Activated CD8-positive, alpha-beta memory T cell treated with anti-CD3 and anti-CD28 coated beads for 24 hours (primary cell): ENCODE measurements at places on chromosomes 2 and 18.

- no peak for DNase-seq
Observed at GRCh38 chr2:223995569-223995968, 38.3 kb downstream of the MRPL44 start.

GRCh38 chr2:219552382-219553167 lies 8.7 kb downstream of the TMEM198 start:
- peak; percentile 93 for DNase-seq

DNA sequence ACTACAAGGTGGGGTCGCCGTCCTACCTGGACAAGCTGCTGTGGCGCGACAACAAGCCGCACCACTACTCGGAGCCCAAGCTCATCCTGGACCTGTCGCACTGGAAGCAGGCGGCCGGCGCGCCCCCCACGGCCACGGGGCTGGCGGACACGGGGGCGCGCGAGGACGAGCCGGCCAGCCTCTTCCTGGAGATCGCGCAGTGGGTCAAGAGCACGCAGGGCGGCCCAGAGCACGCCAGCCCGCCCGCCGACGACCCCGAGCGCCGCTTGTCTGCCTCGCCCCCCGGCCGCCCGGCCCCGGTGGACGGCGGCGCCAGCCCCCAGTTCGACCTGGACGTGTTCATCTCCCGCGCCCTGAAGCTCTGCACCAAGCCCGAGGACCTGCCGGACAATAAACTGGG lies 90.4 kb downstream of the MRO start:
- DNase-seq = no peak

DNA sequence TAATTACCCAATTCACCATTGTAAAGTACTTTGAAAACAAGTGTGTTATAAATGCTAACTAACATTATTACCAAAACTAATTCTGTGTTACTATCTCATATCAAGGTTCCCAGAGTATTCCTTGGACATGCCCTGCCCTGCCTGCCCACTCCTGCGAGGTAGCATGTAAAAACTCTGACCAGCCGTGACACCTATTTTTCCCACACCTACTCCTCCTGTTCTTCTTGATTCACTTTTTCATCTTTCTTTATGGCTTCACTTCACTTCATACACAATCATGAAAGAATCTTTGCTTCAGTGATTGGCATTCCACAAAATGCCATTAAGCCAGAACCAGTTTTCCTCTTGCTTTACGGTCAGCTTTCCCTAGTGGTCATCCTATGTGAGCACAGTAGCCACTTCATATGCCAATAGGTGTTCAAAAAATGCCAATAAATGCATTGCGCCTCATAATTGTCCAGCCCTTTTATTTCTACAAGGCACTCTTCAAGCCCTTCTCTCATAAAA lies 42.6 kb upstream of the SETBP1 start:
- DNase-seq = no peak

DNA sequence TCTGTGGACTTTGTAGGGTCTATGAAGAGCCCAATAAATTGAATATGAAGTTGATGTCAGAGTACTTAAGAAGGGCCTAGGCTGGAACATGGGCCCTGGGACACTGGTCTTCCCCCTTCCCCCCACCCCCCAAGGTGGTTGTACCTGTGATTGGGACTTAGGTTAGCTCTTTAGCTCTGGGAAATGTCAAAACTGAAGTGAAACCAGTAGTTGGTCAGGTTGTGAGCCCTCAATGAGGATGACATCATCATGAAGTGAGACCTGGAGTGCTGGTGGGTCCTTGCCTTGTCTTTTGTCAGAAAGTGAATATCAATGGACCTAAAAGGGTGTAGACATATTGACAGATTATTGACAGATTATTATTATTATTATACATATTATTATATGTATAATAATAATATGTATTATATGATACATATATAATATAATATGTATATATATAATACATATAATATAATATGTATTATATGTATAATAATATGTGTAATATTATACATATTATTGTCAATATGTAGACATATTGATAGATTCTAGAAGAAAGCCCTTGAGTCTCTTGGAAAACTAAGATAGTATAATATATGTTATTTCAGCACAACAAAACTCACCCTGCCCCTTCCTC lies 5.4 kb downstream of the MARS2 start:
- DNase-seq = no peak

- no peak for DNase-seq
Observed at GRCh38 chr18:49911427-49911826, 98.1 kb upstream of the ACAA2 start.

- no peak for DNase-seq
Observed at GRCh38 chr2:148930046-148930775, 55.2 kb downstream of the KIF5C start.

GRCh38 chr2:71353248-71353647 lies 21.7 kb downstream of the ZNF638 start:
- no peak for DNase-seq

DNA sequence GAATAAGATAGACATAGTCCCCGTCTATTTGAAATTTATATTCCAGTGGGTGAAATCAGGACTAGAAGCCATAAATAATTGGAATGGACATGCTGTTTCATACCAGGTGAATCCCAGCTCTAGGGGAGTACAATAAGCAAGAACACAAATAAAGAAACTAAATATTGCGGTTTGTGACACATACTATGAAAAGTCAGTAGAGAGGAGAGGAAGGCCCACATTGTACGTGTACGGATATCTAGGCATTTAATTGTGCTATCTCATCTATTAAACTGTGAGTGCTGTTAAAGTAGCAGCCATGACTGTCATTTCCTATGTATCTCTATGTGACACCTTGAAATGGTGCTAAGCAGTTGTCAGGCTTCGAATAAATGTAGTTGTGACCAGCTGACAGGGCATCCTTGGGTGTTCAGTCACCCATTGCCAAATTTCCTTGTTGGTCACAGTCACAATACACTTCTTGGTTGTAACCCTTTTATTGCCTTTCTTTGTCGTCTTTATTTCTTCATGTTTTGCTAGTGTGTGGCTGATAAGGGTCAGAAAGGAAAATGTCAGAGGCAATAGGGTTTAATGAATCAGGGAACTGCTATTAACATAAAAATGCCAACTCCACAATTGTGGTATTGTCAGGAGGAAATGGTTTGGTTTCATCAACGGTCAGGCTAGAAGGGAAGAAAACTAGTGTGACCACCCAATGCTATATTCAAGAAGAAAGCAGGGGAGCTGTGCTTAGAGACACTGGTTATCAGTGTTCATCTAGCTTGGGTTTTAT lies 31.5 kb downstream of the CPO start:
- no peak for DNase-seq

- DNase-seq = no peak
Observed at GRCh38 chr2:29726976-29727375, 194.4 kb downstream of the ALK start.

GRCh38 chr18:60266558-60266957 lies 106.0 kb downstream of the MC4R start:
- no peak for DNase-seq

DNA sequence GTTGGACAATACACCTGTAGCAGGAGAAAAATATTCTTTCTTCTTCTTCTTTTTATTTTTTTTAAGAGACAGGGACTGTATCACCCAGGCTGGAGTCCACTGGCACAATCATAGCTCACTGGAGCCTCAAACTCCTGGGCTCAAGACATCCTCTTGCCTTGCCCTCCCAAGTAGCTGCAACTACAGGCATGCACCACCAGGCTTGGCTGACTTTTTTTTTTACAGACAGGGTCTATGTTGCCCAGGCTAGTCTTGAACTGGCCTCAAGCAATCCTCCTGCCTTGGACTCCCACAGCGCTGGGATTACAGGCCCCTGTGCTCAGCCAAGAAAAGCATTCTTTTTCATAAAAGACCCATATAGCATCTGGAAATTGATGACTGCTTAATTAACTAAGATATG lies 17.1 kb upstream of the ARHGAP28 start:
- no peak for DNase-seq

- no peak for DNase-seq
Observed at GRCh38 chr2:193469251-193469650, 1274.5 kb upstream of the TMEFF2 start.

GRCh38 chr2:121545913-121546312 lies 15.2 kb downstream of the RNU4ATAC start:
- DNase-seq = no peak

- DNase-seq = no peak
Observed at GRCh38 chr18:57433482-57433881, 1.7 kb upstream of the ONECUT2 start.

DNA sequence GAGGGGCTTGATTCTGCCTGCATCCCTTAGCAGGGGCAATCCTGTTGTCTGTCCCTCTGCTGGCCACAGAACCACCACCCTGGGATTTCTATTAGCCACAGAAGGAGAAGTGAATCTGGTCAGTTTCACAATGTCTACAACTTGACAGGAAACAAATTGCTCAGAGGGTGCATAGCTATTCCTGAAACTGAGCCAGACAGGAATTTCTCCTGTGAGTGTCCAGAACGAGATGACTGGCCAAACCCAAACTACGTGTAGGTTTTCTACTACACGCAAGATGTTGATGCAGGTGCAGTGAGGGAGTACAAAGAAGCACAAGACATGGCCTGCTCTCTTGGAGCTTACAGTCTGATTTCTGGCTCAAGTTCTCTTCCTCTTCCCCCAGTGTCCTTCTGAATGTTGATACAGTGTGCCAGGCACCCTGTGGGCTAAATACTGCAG lies 201.9 kb downstream of the CLIP4 start:
- no peak for DNase-seq

- no peak for DNase-seq
Observed at GRCh38 chr2:200735061-200735460, 76.6 kb upstream of the BZW1 start.

- no peak for DNase-seq
Observed at GRCh38 chr18:40673150-40673549, 1281.9 kb upstream of the PIK3C3 start.

- DNase-seq = no peak
Observed at GRCh38 chr18:2027016-2027415, 544.3 kb downstream of the METTL4 start.

- no peak for DNase-seq
Observed at GRCh38 chr18:11259469-11260150, 110.2 kb upstream of the PIEZO2 start.

GRCh38 chr2:41199334-41199733 lies 747.4 kb upstream of the SLC8A1 start:
- no peak for DNase-seq

GRCh38 chr2:15826273-15826717 lies 114.1 kb upstream of the MYCN start:
- DNase-seq = no peak

- DNase-seq = no peak
Observed at GRCh38 chr18:10476338-10476791, 21.9 kb downstream of the APCDD1 start.

- no peak for DNase-seq
Observed at GRCh38 chr2:5367321-5367720, 324.9 kb upstream of the SOX11 start.

GRCh38 chr2:19732255-19732654 lies 169.5 kb downstream of the TTC32 start:
- DNase-seq = no peak

DNA sequence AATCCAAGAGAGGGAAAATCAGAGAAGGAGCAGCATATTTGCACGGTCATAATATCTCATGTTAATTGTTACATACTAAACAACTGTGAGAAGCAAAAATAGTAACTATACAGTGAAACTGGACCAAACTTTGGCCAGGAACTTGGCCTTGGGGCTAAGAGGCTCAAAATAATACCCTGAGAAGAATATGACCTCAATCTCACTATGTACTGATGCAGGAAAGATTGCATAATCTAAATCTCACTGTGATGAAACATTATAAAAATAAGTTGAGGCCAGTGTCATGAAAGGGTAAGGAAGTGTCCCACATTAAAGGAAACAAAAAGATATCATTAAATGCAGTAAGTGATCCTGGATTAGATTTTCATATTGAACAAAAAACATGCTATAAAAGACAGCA lies 36.5 kb downstream of the ZRANB3 start:
- DNase-seq = no peak

GRCh38 chr2:197054437-197054836 lies 127.9 kb upstream of the PGAP1 start:
- no peak for DNase-seq

- DNase-seq = peak; percentile 33
Observed at GRCh38 chr18:49515516-49515915, 28.5 kb upstream of the C18orf32 start.

DNA sequence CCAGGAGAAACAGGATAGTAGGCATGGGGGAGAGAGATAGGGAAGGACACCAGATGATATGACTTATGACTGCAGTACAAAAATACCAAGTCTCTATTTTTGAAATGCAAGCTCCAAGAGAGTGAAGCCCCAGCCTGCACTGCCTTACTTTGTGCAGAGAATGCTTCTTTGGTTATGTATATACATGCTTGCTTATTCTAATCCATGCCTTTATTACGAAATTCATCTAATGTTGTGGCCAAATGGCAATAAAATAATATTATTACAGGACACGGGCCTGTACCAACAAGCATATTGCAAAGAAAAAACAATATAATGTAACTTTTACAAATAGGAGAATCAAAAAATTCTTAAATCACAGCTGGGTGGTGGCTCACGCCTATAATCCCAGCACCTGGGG lies 110.8 kb downstream of the BCL11A start:
- no peak for DNase-seq

- DNase-seq = no peak
Observed at GRCh38 chr2:215454519-215455246, 18.8 kb upstream of the FN1 start.

DNA sequence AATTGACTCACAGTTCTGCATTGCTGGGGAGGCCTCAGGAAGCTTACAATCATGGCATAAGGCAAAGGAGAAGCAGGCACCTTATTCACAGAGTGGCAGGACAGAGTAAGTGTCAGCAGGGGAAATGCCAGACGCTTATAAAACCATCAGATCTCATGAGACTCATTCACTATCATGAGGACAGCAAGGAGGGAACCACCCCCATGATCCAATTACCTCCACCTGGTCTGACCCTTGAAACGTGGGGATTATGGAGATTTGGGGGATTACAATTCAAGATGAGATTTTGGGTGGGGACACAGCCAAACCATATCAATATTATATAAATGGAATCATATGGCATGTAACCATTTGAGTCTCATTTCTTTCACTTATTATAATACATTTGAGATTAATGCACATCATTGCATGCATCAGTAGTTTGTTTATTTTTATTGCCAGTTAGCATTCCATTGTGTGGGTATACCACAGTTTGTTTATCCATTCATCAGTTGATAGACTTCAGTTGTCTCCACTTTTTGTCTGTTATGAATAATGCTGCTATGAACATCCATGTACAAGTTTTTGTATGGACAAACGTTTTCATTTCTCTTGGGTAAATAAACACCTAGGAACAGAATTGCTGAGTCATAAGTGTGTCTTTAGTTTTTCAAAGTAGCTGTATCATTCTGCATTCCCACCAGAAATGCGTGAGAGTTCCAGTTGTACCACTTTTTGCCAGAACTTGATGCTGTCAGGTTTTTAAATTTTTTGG lies 5.8 kb upstream of the SRBD1 start:
- no peak for DNase-seq

- no peak for DNase-seq
Observed at GRCh38 chr18:52950155-52950554, 610.2 kb downstream of the DCC start.

GRCh38 chr2:2763351-2764000 lies 432.4 kb upstream of the MYT1L start:
- DNase-seq = no peak

GRCh38 chr18:11487390-11487789 lies 122.0 kb upstream of the SLC35G4 start:
- no peak for DNase-seq

GRCh38 chr18:78430131-78430758 lies 549.4 kb upstream of the SALL3 start:
- no peak for DNase-seq

GRCh38 chr2:164948540-164948939 lies 6.8 kb downstream of the SLC38A11 start:
- no peak for DNase-seq

GRCh38 chr18:26468931-26469340 lies 79.4 kb downstream of the KCTD1 start:
- DNase-seq = no peak

- DNase-seq = no peak
Observed at GRCh38 chr18:52009958-52010357, 330.0 kb upstream of the DCC start.
